ENCODE measurements at places on chromosomes 2 and 18.

DNA sequence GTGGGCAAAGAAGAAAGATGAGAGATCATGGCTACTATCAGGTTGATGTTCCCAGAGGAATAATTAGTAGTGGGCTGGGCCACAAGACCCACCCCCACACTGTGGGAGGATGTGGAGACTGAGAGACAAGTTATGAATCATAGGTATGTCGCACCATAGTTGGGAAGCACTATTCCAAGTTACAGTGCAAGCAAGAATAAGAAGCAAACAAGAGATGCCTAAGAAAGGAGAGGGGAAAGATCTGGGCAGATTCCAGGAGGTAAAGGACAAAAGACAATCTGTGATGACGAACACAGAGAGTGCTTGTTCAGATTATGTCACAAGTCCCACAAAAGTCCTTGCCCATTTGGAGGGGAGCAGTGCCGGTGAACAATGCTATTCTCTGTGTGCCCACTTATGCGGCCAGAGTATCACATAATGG, 56.6 kb downstream of the FAM228A start:
- DNase-seq: no peak

DNA sequence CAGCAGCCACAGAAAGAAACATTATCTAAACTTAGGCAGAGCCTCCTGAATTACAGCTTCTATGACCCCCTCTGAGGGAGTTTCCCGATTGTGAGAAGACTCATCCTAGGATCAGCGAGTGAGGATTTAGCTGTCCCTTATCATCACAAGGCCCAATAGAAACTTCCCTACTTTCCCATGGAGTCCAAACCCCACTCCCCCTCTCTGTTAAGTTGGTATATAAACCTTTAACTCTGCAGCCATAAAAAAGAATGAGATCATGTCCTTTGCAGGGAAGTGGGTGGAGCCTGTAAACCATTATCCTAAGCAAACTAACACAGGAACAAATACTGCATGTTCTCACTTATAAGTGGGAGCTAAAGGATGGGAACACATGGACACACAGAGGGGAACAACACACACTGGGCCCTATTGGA, 78.8 kb downstream of the MYL12B start:
- DNase-seq: no peak

- DNase-seq: no peak
Observed at GRCh38 chr18:23166891-23167541, 31.7 kb downstream of the CABLES1 start.

DNA sequence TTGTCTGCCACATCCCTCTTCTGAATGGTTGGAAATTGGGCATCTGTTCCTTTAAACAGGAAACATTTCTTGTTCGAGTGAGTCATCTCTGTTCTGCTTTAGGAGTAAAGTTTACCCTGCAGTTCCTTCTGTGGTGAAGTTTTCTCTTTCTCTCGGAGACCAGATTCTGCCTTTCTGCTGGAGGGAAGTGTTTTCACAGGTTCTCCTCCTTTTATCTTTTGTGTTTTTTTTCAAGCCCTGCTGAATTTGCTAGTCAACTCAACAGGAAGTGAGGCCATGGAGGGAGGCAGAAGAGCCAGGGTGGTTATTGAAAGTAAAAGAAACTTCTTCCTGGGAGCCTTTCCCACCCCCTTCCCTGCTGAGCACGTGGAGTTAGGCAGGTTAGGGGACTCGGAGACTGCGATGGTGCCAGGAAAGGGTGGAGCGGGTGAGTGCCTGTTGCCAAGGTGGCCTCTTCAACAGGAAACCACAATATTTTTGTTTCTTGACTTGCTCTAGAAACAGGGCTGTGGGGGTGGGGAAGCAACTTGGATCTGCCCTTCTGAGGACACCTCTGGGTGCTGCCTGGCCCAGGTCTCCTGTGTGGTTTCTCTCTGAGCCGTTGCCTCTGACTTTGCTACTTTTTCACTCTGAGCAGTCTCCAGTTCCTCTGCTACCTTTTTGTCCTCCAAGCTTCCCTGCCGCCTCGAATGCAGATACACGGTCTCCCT, 2.2 kb upstream of the CASP8 start:
- DNase-seq: no peak

GRCh38 chr2:221169724-221170123, 402.4 kb downstream of the EPHA4 start:
- DNase-seq: no peak

- no peak for DNase-seq
Observed at GRCh38 chr2:51791496-51791895, 759.6 kb upstream of the NRXN1 start.

GRCh38 chr2:8426550-8426949, 255.3 kb upstream of the ID2 start:
- DNase-seq: no peak

DNA sequence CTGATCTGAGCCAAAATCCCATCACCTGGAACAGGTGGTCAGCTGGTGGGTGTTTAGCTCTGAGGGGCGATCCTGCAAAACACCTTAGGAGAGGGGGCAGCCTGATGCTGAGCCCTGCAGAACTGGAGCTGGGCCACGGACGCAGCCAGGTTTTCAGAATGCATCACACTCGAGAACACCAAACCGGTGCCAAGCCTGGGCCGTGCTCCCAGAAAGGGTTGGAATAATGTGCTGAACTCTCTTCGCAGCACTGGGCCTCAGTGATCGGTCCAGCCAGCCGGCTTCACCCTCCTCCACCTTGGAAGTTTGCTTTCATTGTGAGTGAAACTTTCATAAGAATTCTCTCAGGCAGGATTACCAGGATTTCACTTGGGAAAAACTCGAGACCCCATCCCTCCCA, 56.5 kb upstream of the TTC39C start:
- DNase-seq: no peak
